HS-5 (cell line): ENCODE measurements at places on chromosomes 2 and 18.

GRCh38 chr18:57803103-57803969 lies at the start of gene ATP8B1:
Gene ATP8B1 (minus strand): TSS chr18:57803315. CDS start chr18:57731807, 71,508 bp downstream.
- no peak for DNase-seq

DNA sequence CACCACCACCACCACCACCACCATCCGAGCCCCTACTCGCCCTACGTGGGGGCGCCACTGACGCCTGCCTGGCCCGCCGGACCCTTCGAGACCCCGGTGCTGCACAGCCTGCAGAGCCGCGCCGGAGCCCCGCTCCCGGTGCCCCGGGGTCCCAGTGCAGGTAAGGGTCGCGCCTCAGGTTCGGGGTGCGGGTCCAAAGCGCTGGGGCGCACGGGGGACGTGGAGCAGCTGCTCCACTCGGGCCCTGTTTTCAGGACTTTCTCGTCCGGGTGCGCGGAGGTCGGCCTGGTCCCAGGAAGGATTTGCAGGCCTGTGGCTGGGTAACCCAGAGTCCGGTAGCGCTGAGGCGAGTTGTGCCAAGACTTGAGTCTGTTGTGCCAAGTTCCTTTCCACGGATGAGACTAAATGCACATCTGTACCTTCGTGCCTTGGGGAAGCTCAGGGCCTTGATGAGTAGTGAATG lies 2.8 kb downstream of the GATA6 start:
- no peak for DNase-seq

DNA sequence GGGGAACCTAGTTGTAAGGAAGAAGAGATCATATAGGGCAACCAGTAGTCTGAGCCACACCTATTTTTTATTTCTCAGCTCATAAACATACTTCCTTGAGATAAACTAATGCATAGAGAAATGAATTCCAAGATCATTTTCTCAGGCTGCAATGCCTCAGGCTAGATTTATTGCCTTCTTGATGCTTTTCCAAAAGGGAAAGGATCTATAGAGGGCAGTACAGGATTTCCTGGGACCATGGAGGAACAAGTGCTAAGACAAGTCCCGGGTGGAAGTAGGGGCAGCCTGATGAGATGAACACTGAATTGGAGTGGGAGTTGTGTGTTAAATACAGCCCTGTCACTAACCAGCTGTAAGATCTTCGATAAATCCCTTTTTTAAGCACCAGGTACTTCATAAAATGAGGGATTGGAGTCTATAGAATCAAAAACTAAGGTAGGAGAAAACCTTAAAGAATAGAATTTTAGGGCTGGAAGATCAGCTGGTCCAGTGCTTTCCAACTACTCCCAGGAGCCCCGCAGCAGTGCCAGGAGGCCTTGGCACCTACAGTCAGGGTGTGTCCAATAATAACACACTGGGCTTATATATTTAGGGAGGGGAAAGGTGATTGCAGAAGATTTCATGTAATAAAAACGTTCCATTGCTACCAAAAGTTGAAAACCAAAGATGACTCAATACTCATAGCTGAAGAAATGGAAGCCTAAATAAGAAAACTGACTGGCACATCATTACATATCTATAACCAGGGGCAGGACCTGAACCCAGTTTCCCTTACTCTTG lies 58.1 kb downstream of the SERTAD2 start:
- DNase-seq: no peak

DNA sequence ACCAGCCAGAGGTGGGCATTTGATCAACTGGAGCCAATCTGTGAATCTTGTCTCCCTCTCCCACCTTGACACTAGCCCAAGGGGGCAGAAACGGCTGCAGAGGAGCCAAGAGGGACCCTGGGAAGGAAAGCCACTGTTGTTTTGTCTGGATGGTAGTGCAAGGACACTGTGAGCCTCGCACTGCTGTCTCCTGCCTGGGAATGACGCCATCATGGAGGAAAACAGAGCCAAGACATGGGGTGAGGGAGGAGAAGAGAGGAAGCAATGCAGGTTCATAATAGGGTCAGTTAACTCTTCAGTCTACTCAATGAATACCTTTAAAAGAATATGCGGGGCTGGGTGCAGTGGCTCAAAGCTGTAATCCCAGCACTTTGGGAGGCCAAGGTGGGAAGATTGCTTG lies 231.1 kb upstream of the AGAP1 start:
- DNase-seq: no peak

DNA sequence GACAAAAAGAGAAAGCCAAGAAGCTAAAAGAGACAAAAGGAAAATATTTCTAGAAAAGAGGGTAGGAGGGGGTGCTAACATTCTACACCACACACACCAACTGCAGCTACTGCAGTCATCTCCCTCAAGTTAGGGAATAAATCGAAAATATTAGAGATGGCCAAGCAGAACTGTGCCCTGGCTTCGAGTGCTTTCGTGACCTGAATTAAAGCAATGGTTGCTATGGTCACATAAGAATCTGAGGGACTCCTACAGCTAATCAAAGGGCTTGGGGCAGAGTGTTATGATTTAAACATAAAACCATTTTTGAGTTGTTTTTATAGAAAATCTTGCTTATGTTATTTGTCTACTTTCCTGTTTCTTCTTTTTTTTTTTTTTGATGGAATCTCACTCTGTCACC lies 159.6 kb upstream of the HNRNPA3 start:
- DNase-seq: no peak

- peak; percentile 78 for DNase-seq
Measured at GRCh38 chr2:147204102-147204501, 640.7 kb upstream of the ACVR2A start.

GRCh38 chr2:179849719-179850118 lies 11.7 kb downstream of the ZNF385B start:
- no peak for DNase-seq

GRCh38 chr2:149167001-149167780 lies 128.7 kb downstream of the LYPD6B start:
- DNase-seq: peak; percentile 45

DNA sequence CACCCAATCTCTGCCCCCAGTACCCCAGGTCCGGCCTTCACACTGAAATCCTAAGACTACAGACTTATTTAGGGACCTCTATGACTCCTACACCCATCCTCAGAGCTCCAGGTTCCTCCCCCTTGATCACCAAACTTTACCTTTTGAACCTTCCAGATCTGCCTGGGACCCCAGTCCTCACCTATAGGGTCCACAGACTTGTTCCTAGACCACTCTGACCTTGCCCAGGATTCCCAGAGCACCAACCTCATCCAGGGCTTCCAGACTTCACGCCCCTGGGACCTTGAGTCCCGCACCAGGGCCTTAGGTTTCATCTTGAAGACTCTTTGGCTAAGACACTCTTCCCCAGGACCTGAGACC lies 462 bp downstream of the CHCHD5 start:
- DNase-seq: no peak

GRCh38 chr2:95006588-95006987 lies 18.9 kb upstream of the MAL start:
- DNase-seq: no peak

- DNase-seq: no peak
Measured at GRCh38 chr18:50096766-50097435, 98.0 kb downstream of the MYO5B start.

GRCh38 chr2:109527846-109528705 lies 85.7 kb downstream of the SEPTIN10 start:
- no peak for DNase-seq

GRCh38 chr2:206918263-206918662 lies 21.1 kb upstream of the CPO start:
- DNase-seq: no peak
